ENCODE measurements at places on chromosomes 4 and X.

- peak; percentile 53 for DNase-seq
Measured at GRCh38 chr4:1208266-1208961, 36.0 kb upstream of the SPON2 start.

- peak; percentile 48 for DNase-seq
Measured at GRCh38 chr4:85489273-85489981, 14.5 kb downstream of the ARHGAP24 start.

GRCh38 chr4:76293772-76294171 lies 12.8 kb upstream of the STBD1 start:
- DNase-seq: peak; percentile 66

DNA sequence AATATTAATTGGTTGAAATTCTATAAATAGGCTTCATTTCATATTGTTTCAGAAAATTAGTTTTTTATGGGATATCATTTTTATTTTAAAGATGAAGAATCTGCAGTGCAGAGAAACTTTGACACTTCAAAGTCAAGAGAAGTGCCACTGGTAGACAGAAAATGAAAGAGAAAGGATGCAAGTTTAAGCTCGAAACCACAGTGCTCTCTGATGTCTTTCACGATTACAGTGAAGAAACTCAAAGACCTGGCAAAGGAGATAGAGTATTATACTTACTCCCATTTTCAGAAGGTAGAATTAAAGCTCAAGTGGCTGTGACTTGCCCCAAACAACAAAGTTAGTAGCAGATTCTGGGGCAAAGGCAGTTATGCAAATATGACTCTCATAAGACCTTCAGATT lies 745.4 kb downstream of the TECRL start:
- DNase-seq: no peak

GRCh38 chr4:13678186-13678924 lies 50.8 kb upstream of the BOD1L1 start:
- peak; percentile 29 for DNase-seq

DNA sequence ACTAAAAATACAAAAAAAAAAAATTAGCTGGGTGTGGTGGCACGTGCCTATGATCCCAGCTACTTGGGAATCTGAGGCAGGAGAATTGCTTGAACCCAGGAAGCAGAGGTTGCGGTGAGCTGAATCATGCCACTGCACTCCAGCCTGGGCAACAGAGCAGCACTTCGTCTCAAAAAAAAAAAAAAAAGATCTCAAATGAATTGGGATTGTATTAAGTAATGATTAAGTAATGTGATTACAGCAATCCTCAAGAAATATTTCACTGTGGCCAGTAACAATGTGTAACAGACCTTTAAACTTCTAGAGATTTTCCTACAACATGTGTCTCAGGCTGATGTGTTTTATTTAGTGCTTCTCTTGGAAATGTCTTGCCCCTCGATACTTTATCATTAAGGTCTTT lies 46.8 kb downstream of the PKD2 start:
- no peak for DNase-seq

DNA sequence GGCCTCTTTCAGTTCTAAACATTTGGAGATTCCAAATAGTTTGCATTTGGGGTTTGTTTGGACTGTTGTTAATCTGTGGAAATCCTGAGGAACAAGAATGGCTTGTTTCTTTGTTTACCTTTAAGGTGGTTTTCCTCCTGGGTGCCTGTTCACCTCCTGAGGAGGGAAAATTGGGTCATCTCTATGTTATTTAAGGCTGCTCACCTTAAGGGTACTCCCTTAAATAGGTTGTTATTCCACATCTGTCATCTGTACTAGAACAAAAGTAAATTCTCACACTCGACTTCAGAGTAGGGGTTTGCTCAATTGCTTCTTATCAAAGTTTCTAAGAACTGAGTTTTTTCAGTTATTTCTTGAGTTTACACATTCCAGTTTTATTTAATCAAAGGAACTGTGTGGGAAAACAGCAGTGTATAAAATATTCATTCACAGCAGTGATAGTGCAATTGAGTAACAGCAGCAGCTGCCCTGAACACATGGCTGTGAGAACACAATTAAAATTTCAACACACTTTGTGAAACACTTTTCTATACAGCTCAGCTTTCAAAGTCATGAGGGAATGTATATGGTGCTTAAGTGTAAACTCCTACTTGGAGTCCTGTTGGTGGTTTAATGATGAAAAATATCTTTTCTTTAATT lies 238.5 kb upstream of the PGRMC2 start:
- no peak for DNase-seq

- DNase-seq: peak; percentile 95
Measured at GRCh38 chr4:152500800-152501434, 35.0 kb downstream of the FBXW7 start.

DNA sequence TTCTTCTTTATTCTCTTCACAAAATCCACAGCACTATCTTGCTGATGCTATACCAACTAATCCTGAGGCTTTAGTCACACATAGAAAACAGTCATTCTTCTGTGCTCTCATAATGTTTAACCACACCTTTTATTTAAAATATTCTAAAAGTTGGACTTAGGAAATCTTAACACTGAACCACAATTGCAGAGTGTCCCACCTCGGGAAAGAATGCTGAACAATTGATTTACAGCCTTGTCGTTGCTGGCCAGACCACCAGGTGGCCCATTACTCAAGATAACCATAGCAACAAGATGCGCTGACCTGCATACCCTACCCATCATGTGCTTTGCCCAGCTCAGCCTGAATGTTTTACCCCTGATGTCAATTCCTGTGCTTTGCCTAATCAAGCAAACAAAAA lies 100.8 kb downstream of the ARSJ start:
- DNase-seq: peak; percentile 24

DNA sequence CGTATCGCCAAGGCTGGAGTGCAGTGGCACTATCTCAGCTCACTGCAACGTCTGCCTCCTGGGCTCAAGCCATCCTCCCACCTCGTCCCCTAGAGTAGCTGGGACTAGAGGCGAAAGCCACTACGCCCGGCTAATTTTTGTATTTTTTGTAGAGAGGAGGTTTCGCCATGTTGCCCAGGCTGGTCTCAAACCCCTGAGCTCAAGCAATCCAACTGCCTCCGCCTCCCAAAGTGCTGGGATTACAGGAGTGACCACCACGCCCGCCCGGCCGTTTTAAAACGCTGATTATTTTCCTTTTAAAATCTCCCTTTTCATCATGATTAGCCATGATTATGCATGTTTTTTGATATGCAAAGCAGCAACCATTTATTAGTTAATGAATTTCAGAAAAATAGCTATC lies 2.2 kb downstream of the N4BP2 start:
- DNase-seq: no peak

GRCh38 chrX:17226736-17227135 lies 148.3 kb upstream of the NHS start:
- DNase-seq: no peak

- DNase-seq: no peak
Measured at GRCh38 chrX:153491918-153492317, 2.9 kb upstream of the BGN start.

DNA sequence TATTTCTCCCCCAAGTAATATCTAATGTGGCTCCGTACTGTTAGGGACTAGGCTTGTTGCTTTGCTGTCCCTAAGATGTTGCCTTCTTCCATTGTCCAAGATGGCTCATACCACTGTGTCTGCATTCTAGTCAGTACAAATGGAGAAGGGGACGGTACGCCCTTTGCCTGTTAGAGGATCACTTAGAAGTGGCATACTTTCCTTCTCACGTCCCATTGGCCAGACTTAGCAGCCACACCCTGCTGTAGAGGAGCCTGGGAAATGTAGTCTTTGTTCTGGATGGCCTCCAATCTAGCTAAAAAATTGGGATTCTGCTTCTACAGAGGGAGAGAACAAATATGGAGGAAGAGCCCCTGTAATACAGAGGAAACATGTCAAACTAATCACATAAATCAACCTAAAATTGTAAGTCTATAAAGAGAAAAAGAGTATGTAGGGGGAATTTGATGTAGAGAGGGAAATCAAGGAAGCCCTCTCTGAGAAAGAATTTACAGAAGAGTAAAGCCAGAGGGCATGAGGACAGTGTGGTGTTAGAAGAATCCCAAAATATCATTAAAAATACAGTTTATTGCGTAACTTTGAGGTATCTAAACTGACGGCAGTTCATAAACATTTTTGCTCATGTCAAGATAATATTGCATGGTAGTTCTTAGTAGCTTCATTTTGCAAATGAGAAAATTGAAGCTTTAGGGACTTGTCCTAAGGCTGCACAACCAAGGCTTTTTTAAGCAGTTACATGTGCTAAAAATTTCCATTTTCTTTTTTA lies 15.1 kb downstream of the PRIMPOL start:
- DNase-seq: peak; percentile 32

GRCh38 chrX:11579636-11580600 lies 85.8 kb downstream of the ARHGAP6 start:
- no peak for DNase-seq

DNA sequence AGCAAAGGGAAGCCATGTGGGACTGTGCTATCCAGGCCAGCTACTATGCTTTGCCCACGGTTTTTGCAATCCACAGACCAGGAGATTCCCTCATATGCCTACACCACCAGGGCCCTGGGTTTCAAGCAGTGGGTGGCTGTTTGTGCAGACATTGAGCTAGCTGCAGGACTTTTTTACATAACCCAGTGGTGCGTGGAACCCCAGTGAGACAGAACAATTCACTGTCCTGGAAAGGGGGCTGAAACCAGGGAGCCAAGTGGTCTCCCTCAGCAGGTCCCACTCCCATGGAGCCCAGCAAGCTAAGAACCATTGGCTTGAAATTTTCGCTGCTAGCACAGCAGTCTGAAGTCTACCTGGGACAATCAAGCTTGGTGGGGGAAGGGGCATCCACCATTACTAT lies 959.9 kb downstream of the FSTL5 start:
- DNase-seq: no peak

DNA sequence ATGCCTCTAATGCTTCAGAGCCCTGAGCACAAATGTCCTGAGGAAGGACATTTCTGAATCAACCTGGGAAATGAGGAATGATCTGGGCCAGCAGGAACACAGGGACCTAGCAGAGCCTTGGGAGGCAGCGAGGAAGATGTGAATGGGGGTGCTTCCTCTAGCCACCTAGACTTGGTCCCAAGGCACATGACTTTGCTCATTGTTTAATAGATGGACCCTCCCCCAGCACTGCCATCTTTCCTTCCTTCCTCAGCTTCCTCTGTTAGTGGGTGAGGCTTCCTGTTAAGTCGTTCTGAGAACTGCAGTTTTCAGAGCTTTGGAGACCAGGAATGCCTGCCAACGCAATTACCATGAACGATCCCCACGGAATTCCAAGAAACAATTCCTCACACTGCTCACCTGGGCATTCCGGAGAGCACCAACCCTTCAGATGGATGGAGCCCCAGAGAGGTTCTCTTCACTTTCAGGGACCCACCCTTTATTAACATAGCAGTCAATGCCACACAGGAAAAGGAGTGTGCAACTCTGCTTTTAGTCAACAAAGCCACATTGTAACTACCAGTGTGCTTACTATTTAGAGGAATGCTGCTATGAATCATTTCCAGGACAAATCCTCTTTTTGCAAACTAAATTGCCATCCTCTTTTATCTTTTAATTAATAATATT lies 48.5 kb upstream of the STIM2 start:
- DNase-seq: no peak

- DNase-seq: no peak
Measured at GRCh38 chrX:31237189-31237588, 165.3 kb upstream of the FTHL17 start.

DNA sequence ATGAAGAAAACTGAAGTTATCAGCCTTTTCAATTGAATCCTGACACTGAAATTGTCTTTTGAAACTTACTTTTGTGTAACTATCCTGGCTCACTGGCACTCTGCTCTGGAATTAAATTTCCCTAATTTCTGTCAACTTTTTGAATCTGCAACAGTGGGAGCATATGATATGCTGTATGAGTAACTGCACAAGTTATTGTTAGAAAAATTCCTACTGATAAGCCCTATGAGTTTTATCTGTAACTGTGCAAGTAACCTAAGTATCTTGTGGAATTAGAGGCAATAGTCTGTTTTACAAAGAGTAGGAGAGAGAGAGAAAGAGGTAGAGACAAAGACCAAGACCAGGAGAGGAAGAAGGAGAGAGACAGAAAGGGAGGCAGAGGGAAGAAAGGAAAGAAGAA lies 9.2 kb upstream of the HPGD start:
- DNase-seq: no peak

DNA sequence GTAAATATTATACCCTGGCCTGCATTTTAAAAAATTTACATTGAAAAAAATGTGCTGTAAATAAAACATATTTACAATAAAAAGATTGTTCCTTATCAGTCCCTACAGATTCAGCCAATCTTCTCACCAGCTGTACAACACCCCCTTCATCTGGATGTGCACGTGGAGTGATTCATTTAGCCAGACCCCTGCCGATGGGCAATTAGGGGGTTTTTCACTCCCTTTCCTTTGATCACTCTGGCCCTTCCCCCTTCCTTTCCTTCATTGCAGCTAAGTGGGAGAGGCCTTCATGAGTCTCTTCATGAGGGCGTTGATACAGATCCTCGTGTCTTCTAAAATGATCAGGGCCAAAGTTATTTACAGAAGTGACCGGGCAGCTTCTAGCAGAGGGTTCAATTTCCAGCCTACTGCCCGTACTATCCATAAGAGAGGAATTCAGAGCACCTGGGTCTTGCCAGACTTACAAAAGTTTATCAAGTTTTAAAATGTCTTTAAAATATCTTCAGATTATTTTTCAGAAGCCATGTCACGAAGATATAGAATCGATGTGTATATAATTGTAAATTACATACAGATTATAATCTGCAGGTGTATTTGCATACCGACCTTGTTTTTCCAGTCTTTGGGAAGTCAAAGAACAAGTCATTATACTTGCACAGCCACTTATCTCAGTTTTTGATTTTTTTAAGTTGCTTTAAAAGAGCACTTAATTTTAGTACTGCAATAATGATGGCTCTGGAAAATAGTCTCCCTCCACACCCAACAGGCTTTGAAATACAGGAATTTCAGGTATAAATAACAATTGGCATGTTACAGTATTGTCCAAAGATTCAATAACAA lies 21.4 kb upstream of the RASL11B start:
- DNase-seq: no peak

- DNase-seq: no peak
Measured at GRCh38 chr4:101370663-101371210, 23.4 kb upstream of the PPP3CA start.

DNA sequence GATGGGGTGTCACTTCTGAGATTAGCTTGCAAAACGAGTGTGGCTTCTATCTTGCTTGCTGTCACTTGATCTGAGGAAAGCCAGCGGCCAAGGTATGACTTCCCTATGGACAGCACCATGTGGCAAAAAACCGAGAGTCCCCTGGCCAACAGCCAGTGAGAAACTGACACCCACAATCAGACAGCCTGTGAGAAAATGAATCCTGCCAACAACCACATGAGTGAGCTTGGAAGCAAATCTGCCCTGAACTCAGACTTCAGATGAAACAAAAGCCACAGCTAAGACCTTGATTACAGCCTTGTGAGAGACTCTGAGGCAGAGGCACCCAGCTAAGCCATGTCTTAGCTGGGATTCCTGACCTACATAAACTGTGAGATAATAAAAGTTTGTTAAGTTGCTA lies 45.5 kb downstream of the PPP1R2C start:
- DNase-seq: no peak

GRCh38 chrX:40107291-40108161 lies 9.8 kb upstream of the BCOR start:
- DNase-seq: peak; percentile 27

DNA sequence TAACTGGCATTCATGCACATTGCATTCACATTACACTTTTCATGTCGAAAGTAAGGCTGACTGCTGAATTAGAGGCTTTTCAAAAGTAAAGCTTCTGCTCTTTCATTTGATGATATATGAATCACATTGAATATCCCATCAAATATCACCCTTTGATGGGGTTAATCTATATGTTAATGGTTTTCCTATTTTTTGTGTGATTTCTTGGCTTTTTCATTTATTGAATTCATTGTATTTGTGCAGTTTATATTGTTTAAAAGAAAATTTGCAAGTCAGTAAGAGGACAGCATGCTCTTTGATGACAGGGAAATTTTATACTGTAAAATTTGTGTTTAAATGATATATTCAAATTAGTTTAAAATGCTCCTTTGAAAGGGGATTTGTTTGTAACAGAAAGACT lies 344.1 kb downstream of the PCDH10 start:
- DNase-seq: no peak

Data from cardiac muscle cell (in vitro differentiated cells and primary cell).